ENCODE measurements at places on chromosomes 5 and 9.

- DNase-seq, result no peak
These were observed 71.5 kb upstream of the ELL2 start for GRCh38 chr5:96033116-96033515.

DNA sequence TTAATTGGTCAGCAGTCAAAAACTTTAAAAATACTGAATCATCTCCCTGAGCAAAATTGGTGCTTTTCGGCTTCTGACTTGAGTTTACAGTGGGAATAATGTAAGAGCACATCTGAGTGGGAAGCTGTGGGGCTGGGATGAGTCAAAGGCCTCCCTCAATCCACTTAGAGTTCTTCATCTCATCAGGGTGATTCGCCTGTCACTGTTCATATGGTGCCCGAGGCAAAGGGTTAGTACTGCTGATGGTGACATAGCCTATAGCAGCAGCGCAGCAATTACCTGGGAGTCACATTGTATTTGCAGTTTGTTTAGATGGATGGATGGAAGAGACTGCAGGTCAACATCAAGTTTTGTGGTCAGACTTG is 113.8 kb upstream of the ZNF608 start:
- no peak for DNase-seq

DNA sequence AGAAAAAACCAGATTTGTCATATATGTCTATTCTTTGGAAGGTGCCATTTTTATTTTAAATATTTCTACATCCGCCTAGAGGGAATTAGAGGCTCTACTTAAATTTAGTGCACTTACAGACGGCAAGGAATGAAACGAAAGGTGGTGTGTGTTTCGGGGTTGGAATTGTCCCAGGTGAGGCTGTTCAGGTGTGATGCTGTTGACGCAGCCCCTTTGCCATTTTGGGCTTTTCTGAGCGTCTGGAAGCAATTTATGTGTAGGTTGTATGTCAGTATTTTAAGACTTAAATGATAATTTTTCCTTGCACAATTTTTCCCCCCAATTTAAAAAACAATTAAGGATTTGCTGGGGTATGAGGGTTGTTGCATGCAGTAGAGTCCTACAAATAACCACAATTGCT is 2.0 kb downstream of the TENT4A start:
- no peak for DNase-seq

- DNase-seq, result no peak
These were observed 6.1 kb upstream of the CEP72 start for GRCh38 chr5:606061-606460.

DNA sequence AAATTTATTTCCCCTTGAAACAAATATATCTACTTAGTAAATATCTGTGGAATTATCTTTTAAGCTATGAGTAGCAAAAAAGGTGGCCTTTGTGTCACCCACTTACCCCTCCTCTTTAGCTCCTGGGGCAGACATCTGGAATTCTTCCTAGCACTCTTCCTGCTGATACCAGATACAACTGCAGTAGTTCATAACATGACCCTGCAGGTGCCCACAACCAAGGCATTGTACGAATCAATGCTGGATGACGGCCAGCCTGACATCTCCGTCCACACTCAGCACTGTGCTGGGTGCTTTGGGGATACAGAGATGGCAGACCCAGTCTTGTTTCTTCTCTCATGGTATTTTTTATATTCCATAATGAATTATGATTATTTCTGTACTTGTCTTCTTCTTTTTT is 152.3 kb downstream of the GOLPH3 start:
- no peak for DNase-seq

DNA sequence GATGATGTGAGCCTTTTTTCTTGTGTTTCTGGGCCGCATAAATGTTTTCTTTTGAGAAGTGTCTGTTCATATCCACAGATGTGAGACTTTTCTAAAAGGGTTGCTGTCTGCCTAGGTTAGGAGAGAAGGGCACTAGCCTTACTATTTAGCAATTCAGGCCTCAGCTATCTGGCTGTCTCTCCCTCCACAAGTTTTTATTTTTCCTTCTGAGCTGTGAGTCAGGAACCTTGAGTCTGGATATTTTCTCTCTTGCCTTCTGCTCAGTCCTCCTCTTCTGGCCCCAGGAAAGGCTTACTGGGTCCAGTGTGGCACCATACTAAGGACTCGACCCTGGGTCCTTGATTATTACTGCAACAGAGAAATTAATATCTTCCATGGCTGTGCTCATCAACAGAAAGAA is 187.6 kb downstream of the CSNK1G3 start:
- DNase-seq, result no peak

- DNase-seq, result no peak
These were observed 160.0 kb upstream of the GNA14 start for GRCh38 chr9:77807846-77808750.

- no peak for DNase-seq
These were observed 11.1 kb upstream of the CCIN start for GRCh38 chr9:36158122-36158521.

DNA sequence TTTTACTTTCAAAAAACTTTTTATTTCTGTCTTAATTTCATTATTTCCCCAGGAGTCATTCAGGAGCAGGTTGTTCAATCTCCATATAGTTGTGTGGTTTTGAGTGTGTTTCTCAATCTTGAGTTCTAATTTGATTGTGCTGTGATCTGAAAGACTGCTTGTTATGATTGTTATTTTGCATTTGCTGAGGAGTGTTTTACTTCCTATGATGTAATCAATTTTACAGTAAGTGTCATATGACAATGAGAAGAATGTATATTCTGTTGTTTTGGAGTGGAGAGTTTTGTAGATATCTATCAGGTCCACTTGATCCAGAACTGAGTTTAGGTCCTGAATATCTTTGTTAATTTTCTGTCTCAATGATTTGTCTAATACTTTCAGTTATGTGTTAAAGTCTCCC is 706.9 kb upstream of the CTNND2 start:
- no peak for DNase-seq

GRCh38 chr9:99038484-99038820 is 66.5 kb upstream of the TGFBR1 start:
- no peak for DNase-seq

DNA sequence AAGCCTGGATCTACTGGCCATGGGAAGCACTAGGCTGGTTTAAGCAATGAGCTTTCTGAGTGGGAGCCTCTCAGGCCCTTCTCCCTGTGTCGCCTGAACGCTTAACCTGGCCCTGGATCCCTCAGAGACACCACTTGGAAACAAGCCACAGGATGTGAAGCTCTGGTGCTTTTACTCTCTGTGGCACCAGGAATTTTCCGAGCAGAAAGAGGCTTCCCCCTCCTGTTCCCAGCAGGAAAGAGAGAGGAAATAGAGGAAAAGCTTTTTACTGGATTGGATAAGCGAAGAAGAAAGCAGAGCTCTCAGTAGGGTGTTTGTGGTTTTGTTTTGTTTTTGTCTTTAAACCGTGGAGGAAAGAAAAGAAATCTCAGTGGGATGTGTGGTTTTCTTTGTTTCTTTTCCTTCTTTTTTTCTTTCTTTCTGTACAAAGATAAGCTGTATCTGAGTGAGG is 34.5 kb downstream of the COL15A1 start:
- DNase-seq, result no peak

- DNase-seq, result no peak
These were observed 214.4 kb downstream of the MCTP1 start for GRCh38 chr5:95070453-95070852.

- no peak for DNase-seq
These were observed 1.6 kb downstream of the FER start for GRCh38 chr5:108749128-108749861.

GRCh38 chr9:129609486-129610212 is 11.3 kb downstream of the C9orf50 start:
- DNase-seq, result no peak

DNA sequence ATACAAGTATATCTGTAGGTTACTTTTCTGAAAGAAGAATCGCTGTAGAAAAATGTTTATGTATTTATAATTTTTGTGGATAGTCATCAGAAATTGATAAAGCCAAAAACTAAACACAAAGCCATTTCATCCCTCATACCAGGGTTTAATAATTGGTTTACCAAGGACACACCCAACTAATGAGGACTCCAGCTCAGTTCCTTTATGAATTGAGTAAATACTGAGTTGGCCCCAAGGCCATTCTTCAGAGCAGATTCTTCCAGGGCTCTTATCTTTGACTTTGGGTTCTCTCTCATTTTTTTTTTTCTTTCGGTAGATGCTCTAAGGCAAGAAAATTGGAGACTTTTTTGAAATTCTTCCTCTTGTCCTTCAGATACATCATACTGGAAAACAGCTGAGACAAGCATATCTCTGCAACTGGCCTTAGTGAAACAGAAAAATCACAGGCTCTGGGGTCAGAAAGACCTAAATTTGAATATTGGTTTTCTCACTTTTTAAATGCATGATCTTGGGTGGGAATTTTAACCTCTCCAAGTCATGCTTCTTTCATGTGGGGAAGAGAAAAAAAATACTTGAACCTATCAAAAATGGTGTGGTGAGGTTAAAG is 401.8 kb downstream of the ARHGEF28 start:
- no peak for DNase-seq

DNA sequence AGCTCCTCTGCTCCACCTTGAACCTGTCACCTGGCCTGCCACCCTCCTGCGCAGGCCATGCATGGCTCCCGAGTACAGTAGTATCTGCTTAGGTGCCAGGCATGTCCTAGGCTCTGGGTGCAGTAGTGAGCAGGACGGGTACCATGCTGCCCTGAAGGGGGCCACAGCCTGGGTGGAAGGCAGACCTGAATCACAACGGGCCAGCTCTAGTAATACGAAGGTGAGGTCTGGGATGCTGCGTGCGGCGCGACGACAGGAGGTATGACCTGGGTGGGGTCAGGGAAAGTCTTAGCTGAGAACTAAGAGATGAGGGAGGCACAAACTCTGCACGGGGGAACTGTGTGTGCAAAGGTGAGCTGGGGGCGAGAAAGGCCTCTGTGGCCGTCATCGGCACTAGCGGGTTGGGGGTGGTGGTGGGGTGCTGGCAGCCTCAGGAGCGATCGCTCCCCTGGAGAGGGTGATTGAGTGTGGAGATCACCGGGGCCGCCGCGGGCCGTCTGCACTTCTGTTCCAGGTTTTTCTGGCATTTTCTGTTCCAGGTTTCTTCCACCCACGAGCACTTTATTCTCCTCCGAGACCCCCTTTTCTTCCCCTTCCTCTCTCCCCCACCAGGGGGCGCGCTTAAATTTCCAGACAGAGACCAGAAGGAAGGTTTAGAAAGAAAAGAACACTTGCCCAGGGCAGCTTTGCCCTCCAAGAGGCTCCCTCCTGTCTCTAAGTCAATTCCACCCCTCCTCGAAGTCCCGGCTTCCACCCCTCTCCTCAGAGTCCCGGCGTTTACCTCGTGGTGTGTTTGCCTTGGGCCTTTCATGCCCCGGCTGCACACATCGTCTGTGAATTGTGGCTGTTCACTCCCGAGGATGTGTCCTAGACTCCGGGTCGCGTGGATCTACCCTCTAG is 15.1 kb downstream of the PDLIM4 start:
- peak; percentile 40 for DNase-seq

- DNase-seq, result no peak
These were observed 244.3 kb upstream of the KLF9 start for GRCh38 chr9:70658765-70659164.
